Urinary bladder (tissue), 4 donors: ENCODE measurements at places on chromosomes 5 and 9. TPM values are rescaled to one million over a fixed set of nuclear protein-coding genes. Genes with fewer than 3 reads are reported as not detected.

PAX5 gene
- 0.26 TPM for total RNA-seq

C5orf46 gene
- total RNA-seq = 1.3 TPM

POU5F2 gene
- 10.5 TPM for total RNA-seq

RABL6 gene
- 29.1 TPM for total RNA-seq

ENHO gene
- 0.26 TPM for total RNA-seq

TMEM252 gene
- total RNA-seq = not detected

GABRA6 gene
- total RNA-seq = not detected

MYO10 gene
- 21.3 TPM for total RNA-seq

BNIP1 gene
- 15.1 TPM for total RNA-seq

SPINK4 gene
- total RNA-seq = not detected

TAF11L7 gene
- total RNA-seq = not detected

- no peak for DNase-seq
These were observed 757 bp downstream of the TMEM250 start for GRCh38 chr9:136117916-136118319.

DNA sequence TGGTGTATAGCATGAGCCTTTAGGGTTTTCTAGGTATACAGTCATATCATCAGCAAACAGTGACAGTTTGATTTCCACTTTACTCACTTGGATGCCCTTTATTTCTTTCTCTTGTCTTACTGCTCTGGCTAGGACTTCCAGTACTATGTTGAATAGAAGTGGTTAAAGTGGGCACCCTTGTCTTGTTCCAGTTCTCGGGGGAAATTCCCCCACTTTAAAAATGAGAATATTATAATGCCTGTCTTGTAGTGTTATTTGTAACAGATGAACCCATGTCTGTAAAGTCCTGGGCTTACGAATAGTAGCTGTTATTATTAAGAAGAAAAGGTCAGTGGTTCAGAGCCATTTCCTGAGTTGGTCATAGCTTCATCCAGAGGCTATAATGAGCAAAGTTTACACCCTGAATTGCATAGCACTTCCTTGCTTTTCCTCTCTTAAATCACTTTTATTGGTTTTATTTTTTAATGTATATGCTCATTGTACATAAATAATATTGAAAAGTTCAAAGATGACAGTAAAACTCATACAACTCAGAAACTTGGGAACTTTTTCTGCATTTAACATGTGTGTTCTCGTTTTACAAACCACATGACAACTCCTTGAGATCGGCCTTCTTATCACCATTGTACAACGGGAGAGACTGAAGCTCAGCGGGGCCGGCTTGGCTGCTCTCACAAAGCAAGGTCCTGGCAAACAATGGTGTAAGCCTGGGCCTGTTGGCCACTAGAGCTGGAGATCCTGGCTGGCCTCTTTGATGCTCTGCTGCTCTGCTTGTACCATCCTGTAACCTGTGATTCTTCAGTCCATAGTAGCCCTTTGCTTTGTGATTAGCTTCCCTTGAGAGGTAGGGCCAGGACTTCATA, 85.2 kb downstream of the CYFIP2 start:
- no peak for DNase-seq

DNA sequence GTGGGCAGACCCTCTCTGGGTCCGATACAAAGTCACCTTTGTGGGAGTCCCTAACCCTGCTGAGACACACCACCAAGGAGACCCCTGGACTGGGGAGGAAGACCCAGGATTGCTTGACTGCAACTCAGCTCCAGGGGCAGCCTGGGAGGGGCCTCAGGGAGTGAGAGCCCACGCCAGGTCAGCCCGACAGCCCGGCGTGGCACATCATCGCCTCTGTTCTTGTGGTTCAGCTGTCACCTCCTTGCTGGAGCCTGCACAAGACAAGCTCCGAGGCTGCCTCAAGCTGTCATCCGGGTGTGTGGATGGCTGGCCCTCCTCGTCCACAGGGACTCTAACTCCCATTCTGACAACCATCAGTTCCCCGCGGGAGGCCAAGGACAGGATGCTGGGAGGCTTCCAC, 133.6 kb downstream of the ZNF354C start:
- DNase-seq = no peak

DNA sequence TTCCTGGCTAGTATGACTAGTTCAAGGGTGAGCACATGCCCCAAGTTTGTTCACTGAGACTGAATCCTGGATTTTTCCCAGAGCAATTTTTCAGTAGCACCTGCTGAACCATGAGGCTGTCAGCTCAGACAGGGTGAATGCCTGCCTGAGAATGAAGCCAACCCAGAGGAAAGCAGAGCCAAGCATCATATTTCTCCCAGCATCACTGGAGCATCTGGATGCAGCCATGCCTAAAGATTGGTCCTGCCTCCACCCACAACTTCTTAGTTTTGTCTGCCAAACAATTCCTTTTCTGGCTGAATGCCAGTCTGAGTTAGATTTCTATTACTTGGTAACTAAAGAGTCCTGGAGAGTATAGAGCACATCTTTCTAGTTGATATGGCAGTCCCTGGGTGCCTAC, 343.6 kb downstream of the CSNK1G3 start:
- no peak for DNase-seq

GRCh38 chr5:101091902-101092301, 188.8 kb upstream of the ST8SIA4 start:
- DNase-seq = no peak

GRCh38 chr5:107652408-107652807, 18.3 kb downstream of the EFNA5 start:
- no peak for DNase-seq

- DNase-seq = no peak
These were observed 31.4 kb upstream of the PHYKPL start for GRCh38 chr5:178264044-178264443.

GRCh38 chr5:179618923-179619554, 4.4 kb downstream of the HNRNPH1 start:
- no peak for DNase-seq

DNA sequence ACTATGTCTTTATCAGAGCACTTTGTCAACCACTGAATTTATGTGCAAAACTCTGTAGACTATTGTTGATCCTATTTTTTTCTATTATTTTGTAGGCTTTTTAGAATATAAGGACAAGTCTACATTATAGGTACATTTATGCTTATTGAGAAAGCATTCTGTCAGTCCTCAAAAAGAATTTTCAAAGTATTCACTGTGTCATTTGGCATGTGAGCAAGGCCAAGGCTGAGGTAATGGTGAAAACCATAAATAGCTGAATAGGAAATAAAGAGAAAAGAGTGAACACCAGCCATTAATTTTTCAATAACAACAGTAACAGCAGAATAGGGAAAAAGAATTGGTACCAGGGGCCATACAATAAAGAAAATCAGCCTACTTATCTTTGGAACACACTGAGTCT, 21.0 kb downstream of the SKIC3 start:
- DNase-seq = no peak

- DNase-seq = no peak
These were observed 43.9 kb upstream of the SAP30L start for GRCh38 chr5:154401931-154402330.

GRCh38 chr9:87682085-87682484, 43.8 kb upstream of the CTSL start:
- no peak for DNase-seq

DNA sequence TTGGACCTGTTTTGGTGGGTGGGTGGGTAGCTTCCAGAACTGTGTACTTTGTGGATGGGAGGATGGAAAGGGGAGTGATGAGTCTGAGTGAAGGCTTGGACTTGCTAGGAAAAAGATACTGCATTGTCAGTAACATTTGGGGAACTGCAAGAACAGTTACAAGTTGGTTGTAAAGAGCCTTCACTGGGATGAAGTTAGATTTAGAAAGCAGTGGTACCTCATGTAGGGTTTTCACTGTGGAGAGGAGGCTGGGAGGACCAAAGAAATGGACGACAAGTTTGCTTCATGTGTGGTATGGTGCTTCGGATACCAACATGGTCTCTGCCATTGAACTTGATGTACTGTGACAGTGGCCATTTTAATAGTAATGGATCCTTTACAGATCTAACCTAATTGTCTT, 50.3 kb downstream of the RAD23B start:
- no peak for DNase-seq

DNA sequence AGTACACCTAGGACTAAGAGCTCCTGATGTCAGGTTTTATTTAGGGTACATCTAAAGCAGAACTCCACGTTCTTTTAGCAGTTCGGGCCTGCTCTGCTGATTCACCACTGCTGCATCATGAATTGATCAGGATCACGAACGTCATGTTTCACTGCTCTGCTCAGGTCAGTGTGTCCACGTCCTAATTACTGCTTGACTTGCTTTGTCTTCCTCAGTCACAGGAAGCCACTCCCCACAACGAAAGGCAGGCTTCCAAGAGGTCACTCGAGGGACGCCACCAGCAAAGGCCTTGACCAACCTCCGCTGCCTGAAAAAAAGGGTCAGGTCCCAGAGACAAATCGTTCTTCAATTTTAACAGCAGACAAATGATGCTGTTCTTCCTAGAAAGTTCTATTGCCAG, 40.3 kb downstream of the CTNND2 start:
- DNase-seq = no peak

- no peak for DNase-seq
These were observed 36.6 kb downstream of the DMRT3 start for GRCh38 chr9:1013021-1013420.

DNA sequence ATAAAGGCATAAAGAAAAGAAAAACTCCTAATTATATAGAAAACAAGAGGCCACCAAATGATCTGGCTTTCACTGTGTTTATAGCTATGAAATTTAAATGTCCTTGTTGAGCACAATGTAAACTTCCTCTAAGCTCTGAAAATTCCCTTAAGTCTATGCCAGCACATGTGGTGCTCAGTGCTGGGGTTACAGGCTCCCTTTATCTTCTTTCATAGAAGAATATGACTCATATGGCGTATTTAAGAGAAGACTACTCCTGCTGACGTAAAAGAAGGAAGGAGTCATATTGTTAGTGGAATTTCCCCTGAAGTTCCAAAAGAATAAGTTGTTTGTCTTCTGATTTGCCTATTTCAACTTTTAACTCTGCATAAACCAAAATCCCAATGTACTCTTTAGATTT, 30.4 kb downstream of the RNF145 start:
- DNase-seq = peak; percentile 54

GRCh38 chr5:160312960-160313727, 780 bp upstream of the CCNJL start:
- DNase-seq = no peak

GRCh38 chr9:120741191-120741590, 26.9 kb upstream of the MEGF9 start:
- DNase-seq = no peak

DNA sequence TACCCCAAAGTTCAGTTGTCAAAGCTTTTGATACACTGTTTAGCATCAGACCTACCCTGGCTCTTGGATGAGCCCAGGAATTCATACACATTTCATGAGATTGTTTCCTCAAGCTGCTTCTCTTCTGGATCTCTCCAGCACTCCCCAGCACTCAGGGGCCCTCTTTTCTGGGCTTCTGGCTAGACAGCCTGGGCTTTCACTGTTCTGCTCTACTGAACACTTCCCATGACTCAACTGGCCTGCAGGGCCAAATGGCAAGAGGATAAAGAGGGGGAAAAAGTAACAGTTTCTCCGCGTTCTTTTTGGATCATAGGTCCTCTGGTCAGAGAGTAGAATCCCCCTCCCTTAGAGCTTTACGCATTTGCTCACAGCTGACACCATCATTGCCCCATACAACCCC, 20.9 kb upstream of the LURAP1L start:
- no peak for DNase-seq

GRCh38 chr5:156920042-156920860, 42.8 kb downstream of the TIMD4 start:
- DNase-seq = no peak

- DNase-seq = no peak
These were observed 55.6 kb downstream of the FANCC start for GRCh38 chr9:95261890-95262289.

GRCh38 chr5:177089825-177090641, 3.3 kb downstream of the FGFR4 start:
- DNase-seq = no peak

DNA sequence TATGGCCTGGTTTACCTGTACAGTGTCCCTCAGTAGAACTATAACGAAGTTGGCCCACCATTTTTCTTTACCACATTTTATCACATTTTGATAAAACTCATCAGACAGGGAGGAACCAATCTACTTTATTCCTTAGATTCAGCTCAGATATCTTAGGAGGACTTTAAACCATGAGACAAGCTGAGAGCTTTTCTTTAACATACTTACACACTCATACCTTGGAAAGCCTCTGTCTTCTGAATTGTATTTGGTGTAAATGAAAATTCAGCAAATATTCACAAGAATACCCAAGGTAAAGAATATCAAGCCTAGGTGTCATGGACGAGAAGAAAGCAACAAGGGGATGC, 313.2 kb downstream of the ENC1 start:
- no peak for DNase-seq

DNA sequence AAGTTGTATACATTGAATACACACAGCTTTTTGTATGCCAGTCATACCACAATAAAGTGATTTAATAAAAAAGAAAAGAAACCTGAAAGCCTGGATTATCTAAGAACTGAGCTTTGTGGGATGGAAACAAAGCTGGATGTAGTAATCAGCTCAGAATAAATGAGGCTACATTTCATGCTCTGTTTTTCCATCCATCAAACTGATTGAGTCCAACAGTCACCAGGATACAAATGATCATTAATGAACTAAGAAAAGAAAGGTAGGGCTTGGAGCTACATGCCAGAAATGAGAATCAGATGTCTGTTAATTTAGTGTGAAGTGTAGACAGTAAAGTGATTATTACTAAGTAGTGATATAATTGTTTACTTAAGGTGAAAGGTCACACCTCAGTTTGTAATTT, 109.8 kb upstream of the TARS1 start:
- DNase-seq = no peak

GRCh38 chr9:100101608-100102007, 2.6 kb downstream of the INVS start:
- DNase-seq = no peak

GRCh38 chr5:180494510-180495181, 467 bp downstream of the CNOT6 start:
- no peak for DNase-seq

DNA sequence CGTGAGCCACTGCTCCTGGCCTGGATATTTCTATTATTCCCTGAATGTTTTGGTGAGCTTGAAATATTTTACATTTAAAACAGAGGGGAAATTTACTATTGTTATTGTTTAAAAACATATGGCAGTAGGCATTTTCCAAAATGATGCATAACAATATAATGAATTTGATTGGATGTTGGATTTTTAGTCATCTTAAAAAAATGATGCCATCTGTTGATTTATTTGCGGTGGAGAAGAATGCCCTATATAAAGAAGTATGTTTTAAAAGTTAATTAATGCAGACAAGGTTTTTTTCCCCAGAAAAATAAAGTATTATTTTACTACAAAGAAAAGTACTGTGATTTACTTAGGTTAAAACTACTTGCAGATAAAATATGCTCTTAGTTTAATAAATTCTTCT, 33.4 kb upstream of the ARRDC3 start:
- no peak for DNase-seq

DNA sequence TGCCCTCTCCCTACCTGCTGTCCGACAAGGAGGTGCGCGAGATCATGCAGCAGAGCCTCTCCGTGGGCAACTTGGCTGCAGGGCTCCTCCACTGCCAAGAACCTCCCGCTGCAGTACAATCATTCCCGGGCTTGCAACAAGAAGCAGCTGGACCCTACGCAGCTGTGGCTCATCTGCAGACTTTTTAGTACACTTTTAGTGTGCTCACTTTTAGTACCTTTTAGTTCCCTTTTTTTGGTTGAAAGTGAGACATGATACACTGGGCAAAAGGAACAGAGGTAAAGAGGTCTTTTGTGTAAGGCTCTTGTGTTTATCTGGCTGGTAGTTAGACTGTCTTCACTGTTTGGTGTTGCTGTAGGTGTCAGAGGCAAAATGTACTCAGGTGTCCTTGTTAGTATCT, 58.1 kb upstream of the SPTLC1 start:
- DNase-seq = no peak
